ENCODE measurements at places on chromosomes 1 and 21. TPM values are rescaled to one million over a fixed set of nuclear protein-coding genes. Genes with fewer than 3 reads are reported as not detected.

HFM1 gene
- total RNA-seq, result under 0.01 TPM

KRTAP19-3 gene
- total RNA-seq, result not detected

DNA sequence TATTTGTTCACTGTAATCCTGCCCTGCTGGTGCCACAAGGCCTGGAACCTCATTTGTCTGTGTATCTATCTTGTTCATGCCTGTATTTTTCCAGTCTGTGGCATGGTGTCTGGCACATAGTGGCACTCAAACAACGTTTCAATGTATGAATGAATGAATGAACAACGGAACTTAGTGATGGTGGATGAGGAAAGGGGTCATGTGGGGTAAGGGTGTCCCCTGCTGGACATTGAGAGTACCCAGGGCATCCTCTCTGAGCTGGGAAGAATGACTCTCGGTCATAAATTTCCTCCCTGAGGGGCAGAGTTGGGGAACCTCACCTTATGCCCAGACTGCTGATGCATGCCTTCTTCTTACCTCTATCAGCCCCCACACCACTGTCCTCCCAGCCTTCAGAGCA, 18.9 kb upstream of the ZNF683 start:
- peak; percentile 72 for DNase-seq

DNA sequence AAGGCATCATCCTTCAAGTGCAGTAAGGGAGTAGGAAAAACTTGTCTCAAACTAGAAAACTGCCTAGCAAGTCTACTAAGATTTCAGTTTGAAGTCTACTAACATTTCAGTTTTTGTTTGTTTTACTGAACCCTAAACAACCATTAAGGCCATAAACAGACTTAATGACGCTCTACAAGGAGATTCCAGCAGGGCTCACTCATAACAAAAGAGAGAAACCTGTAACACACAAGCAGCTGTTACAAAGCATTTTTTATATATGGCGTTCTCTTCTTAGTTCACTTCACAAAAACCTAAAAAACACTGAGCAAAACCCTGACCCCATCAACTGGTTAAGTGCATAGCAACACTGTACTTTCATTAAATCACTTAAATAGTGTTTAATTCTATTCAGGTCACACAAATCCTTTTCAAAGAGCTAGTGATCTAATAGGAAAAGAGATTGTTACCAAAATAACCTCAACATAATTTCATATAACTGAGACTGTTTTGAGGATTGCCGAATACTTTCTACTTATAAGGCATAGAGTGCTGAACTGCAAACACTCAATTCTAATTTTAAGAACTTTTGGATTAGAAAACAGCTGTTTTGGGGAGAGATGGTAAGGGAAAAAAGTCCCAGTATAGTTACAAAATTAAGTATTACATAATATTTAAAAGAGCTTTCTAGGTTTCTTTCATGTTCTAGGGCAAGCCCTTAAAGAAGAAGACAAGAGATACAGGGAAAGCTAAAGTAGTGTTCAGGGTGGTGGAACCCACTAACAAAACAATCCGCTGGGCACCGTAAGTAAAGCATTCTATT, 1.4 kb downstream of the B3GALNT2 start:
- peak; percentile 41 for DNase-seq

GRCh38 chr1:93690921-93691789, 9.5 kb upstream of the BCAR3 start:
- DNase-seq, result no peak

- no peak for DNase-seq
These were observed 1.7 kb upstream of the CLDN14 start for GRCh38 chr21:36481639-36482038.

DNA sequence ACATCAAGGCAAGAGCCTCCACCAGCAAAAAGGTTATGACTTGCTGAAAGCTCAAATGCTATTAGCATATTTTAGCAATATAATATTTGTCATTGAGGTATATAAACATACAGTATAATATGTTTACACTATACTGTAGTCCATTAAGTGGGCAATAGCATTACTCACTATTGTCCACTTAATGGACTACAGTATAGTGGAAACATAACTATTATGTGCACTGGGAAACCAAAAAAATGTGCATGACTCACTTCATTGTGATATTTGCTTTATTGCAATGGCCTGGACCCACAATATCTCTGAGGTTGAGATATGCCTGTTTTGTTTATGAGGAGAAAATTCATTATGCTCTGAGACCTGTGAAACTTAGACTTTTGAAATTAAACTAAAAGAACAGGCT, 300.0 kb downstream of the BARHL2 start:
- DNase-seq, result no peak

DNA sequence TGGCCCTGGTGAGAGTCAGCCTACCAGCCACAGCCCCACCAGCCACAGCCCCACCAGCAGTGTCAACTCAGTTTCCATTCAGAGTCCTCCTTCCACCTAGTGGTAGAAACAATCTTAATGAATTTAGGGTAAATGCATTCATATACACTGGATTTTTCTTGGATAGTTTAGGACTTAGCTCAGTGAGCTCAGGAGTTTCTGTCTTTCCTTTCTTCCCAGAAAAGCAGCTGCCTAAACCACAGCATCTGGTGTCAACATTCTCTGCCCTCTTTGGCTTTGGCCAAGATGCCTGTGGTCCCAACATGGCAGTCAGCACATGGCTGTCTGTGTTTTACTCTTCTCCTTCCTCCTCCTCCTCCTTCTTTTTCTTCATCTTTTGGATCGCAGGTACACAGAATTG, 94.0 kb downstream of the CLIC6 start:
- peak; percentile 43 for DNase-seq

EVA1C gene
- total RNA-seq, result 0.89 TPM

- no peak for DNase-seq
These were observed 7.1 kb downstream of the MEX3A start for GRCh38 chr1:156075162-156075561.

CNR2 gene
- total RNA-seq, result not detected

DNA sequence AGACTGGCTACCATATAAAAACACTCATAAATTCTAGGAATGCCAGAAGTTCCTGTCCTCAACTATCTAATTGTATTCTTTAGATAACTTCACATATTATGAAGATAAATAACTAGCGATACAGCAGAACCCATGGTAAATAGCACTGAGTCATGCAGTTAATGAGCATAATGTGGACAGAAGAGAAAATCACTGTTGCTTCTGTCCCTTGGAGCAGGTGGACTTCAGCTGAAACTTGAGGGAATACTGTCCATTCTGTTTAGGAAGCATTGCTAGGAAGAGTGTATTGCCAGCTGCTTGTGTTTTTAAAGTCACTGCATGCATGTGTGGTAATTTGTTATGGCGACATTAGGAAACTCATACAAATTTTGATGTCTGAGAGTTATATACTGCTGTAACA, 854.4 kb downstream of the LTN1 start:
- DNase-seq, result no peak

DNA sequence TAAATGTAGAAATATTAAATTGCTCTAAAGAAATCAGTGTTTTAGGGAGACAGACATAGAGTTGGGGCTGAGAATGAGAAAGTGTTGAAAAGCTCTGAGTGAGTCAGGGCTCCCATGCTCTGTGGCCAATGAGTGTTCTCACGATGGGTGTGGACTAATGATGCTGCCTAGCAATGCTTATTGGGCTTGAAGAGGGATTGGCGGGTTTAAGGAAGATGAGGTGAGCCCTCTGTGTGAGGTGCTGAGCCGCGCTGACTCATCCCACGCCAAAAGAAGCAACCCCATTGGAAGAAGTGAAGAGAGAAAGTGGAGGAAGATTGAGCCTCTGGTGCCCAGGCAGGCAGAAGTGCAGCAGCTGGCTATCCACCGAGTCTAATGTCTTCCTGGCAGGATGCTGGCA, 65.1 kb upstream of the DPT start:
- DNase-seq, result no peak

DNA sequence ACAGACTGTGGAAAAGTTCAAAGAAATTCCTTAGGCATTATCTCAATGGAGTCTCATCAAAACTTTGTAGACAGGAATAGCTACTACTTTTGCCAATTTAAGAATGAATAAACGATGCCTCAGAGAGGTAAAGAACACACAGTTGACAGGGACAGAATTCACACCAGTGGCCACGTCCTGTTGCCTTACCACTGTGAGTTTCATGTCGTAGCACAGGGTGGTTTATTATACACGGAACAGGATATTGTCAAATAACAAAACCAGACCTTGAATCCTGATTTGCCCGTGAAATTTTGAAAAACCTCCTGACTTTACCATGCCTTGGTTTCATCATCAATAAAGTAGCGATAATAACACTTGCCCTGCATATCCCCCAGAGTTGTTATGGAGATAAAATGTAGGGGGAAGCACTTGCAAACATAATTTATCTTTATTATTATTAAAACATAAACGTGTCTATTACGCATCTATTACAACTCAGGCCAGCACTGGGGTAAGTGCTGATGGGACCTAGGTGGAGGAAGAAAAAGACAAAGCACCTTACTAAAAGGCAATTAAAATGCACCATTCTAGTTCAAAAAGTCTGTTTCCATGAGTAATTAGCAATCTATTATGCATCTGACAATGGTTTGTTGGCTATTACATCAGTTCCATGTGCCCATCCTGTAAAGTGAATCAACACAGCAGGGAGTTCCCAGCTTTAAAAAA, 408.1 kb upstream of the RUNX1 start:
- DNase-seq, result no peak

GRCh38 chr1:151888972-151889570, 20.2 kb downstream of the THEM4 start:
- peak; percentile 45 for DNase-seq

LCK gene
- not detected for total RNA-seq

DNA sequence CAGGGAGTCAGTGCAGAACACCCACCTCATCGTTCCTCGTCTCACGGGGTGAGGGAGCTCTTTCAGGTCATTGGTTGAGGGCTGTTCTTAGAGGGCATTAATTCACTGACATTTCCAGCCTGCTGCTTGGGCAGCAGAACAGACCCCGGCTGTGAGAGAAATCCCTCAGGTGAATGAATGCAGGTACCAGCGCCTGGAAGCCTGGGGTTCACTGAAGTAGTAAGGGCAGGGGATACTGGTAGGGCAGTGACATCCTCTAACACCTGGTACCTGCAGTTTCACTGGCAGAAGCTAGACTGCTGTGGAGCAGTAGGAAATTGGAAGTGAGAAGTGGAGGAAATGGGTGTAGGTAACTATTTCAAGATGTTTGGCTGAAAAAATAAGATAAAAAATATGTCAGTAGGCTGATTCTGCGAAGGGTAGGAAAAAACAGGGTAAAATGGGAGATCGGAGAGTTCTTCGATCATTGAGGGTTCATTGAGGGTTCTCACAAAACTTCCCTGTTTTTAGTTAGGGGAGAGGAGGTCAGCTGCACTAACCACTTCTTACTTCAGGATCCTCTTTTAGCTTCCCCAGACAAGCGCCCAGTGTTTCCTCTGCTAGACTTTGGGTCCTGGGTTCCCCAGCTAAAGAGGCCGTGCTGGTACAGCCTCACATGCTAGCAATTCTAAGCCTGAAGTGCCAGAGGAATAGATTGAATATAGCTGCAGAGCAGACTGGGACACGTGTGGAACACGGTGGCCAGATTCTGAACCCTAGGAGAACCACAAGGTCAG, 55.2 kb downstream of the RNF220 start:
- DNase-seq, result no peak

- DNase-seq, result no peak
These were observed 32.9 kb downstream of the KIFAP3 start for GRCh38 chr1:170041423-170042192.

GRCh38 chr1:228374711-228375577, 31.7 kb downstream of the TRIM11 start:
- DNase-seq, result peak; percentile 95

TAL1 gene
- not detected for total RNA-seq

All from GM23248 (cell line).